GM12891 (cell line): ENCODE measurements at places on chromosomes 16 and 17.
A peak's percentile ranks its signal among the peaks of the same experiment; 100 is the strongest.

GRCh38 chr17:36899250-36900159 is 37.8 kb upstream of the LHX1 start:
- DNase-seq = no peak

GRCh38 chr16:22674832-22675191 is 139.2 kb upstream of the HS3ST2 start:
- no peak for DNase-seq

GRCh38 chr17:61412860-61413660 is 13.4 kb downstream of the TBX2 start:
- DNase-seq = no peak

DNA sequence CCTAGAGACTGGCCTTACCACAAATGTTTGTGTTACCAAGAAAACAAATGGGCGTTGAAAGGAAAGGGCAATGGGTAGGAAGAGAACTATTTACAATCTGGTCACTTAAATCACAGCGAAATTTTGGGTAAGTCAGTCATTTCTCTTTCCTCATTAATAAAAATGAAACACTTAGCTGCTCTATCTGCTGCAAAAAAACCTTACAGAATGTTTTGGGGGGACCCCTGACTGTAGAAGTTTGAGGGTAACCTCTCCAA is 742 bp upstream of the NUTF2 start:
- DNase-seq = no peak

DNA sequence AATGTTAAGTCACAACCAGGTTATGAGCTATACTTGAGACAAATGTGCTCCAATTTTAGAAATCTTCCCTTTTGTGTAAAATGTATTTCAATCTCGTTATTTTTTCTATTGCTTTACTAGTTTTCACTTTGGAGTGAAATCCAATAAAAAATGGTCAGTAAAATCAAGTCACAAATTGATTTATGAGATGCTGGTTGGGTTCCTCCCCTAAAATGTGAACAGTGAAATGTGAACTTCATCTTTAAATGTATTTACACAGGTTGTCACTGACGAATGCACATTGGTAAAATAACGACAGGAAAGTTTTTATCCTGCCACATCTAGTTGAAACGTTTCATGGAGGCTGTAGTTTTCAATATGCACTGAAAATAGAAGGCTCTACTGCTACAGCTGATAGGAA is 55.5 kb downstream of the COX10 start:
- no peak for DNase-seq

- DNase-seq = no peak
Measured at GRCh38 chr17:72308744-72309385, 188.0 kb downstream of the SOX9 start.

GRCh38 chr16:25093208-25094061 is 18.1 kb upstream of the LCMT1 start:
- no peak for DNase-seq

- DNase-seq = no peak
Measured at GRCh38 chr17:5770441-5771270, 186.3 kb upstream of the NLRP1 start.

GRCh38 chr16:21610006-21610544 is 10.7 kb downstream of the METTL9 start:
- DNase-seq = no peak

GRCh38 chr17:76540381-76541300 is 797 bp downstream of the PRCD start:
- peak; percentile 70 for DNase-seq

DNA sequence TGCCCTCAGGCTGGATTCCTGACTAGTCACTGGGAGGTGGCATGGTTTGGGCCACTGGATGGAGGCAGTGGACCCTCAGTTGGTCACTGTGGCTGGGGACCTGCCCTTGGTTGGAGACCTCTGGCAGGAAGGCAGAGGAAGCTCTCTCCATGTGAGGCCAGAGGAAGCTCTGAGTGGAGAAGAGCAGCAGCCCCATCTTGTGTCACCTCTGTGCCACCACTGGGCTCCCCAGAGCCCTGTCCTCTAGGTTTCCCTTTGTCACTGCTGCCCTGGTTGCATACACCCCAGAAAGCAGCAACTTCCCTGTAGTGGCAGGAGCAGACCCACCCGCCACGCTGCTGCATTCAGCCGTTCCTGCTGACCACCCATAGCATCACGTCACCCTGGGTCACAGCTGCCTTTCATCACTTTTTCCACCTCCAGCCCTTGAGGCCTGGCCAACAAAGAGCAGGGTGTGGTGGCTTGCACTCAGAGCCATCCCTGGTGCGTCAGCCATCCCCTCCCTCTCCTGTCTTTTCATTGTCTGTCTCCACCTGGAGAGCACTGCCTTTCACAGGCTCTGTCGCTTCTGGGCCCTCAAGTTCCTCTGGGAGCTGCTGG is 11.9 kb downstream of the CTRL start:
- no peak for DNase-seq

DNA sequence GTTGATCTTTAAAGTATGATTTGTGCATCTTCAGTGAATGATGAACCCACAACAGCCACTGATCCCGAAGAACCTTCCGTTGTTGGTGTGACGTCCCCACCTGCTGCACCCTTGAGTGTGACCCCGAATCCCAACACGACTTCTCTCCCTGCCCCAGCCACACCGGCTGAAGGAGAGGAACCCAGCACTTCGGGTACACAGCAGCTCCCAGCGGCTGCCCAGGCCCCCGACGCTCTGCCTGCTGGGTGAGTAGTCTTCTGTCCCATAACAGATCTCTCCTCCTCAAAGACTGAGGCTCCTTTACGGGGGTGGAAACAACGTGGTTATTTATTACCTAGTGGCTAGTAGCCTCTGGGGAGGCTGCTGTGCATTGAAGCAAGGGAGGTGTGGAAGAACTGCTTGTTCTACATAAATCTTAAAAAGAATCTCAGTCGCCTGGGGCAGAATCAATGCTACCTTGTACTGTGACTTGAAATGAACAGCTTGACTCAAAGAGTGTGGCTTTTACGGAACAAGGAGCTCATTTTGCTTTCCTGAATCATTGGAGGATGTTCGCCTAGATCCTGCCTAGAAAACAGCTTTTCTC is 63.0 kb upstream of the CLEC18A start:
- no peak for DNase-seq

GRCh38 chr17:66466840-66467367 is 164.5 kb downstream of the PRKCA start:
- no peak for DNase-seq

- no peak for DNase-seq
Measured at GRCh38 chr16:15636392-15636873, 6.5 kb downstream of the MARF1 start.

- no peak for DNase-seq
Measured at GRCh38 chr17:72646176-72646575, 446.3 kb downstream of the SLC39A11 start.

- DNase-seq = no peak
Measured at GRCh38 chr16:71775949-71776348, 32.7 kb downstream of the AP1G1 start.

DNA sequence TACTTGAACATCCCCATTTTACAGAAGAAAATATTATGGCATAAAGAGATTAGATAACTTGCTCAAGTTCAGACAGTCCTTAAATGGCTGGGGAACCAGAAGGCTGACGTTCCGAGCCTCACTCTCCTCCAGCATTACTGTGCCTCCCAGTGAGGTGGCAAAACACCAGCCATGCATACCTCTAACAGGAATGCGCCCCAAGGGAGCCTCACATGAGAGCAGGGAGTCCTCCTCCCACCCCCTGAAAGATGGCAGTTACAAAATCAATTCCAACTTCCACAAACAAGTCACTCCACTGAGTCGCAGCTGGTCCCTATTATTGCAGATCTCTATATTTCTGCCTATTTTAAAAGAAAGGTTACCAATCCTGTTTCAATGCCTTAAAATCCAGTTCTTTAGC is 55.5 kb downstream of the ANKFY1 start:
- no peak for DNase-seq

DNA sequence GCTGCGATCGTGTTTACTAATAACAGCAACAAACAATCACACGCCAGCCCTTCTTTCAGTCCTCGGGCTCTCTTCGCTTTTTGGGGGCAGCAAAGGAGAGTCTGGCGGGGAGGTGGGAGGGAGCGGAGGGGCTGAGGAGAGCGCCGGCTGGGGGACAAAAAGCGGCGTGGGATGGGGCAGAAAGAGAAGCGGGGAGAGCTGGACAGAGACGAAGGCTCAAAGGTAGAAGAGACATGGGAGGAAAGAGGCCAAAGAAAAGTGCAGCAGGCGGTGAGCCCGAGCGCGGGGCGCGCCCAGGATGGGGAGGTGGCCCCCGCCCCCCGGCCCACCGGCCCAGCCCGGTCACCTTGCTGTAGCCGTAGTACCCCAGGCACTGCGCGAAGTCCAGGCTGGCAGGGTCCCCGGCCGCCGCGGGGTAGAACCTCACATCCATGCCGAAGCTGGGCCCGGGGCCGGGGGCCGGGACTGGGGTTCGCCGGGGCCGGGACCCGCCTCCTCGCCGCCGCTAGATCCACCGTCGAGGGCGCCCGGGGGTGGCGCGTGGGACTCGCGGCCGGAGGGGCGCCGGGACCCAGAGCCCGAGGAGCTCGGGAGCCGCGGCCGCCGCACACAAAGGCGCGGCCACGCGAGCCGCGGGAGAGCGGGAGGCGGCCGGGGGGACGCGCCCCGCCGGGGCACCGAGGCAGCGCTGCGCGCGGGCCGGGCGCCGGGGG is 496 bp downstream of the TOX3 start:
- DNase-seq = peak; percentile 5

GRCh38 chr17:40862985-40863733 is 3.9 kb downstream of the KRT12 start:
- DNase-seq = peak; percentile 5

- no peak for DNase-seq
Measured at GRCh38 chr17:82377924-82378740, 6.6 kb downstream of the UTS2R start.

DNA sequence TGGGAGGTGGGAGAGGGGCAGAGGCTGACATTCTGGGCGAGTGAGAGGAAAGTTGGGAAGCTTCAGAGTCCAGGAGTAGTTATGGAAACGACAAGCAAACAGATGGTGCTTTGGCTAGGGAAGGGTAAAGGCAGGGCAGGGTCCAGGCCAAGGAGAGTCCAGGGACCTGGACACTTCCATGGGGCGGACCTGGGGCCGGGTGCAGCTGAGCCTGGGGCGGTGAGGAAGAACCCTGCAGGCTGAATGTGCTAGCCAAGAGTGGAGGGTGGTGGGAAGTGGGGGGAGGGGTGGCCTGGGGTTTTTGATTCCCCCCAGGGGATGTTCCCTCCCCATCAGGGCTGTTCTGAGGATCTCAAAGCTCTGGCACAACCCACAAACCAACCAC is 2.6 kb downstream of the PPP1R9B start:
- DNase-seq = no peak

DNA sequence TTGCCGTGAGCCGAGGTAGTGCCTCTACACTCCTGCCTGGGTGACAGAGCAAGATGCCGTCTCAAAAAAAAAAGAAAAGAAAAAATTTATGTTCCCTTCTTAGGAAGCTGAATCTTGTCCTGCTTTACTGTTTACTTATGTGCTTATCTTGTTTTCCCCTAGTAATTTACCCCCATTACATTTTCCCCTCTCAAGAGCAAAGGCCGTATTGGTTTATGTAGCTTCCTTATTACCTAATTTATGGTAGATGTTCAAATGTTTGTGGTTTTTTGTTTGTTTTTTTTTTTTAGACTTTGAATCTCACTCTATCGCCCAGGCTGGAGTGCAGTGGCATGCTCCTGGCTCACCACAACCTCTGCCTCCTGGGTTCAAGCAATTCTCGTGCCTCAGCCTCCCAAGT is 10.3 kb upstream of the SLC52A1 start:
- DNase-seq = no peak

GRCh38 chr16:64617836-64618476 is 503.9 kb downstream of the CDH11 start:
- no peak for DNase-seq

GRCh38 chr16:75062135-75062975 is 54.2 kb downstream of the LDHD start:
- DNase-seq = no peak

DNA sequence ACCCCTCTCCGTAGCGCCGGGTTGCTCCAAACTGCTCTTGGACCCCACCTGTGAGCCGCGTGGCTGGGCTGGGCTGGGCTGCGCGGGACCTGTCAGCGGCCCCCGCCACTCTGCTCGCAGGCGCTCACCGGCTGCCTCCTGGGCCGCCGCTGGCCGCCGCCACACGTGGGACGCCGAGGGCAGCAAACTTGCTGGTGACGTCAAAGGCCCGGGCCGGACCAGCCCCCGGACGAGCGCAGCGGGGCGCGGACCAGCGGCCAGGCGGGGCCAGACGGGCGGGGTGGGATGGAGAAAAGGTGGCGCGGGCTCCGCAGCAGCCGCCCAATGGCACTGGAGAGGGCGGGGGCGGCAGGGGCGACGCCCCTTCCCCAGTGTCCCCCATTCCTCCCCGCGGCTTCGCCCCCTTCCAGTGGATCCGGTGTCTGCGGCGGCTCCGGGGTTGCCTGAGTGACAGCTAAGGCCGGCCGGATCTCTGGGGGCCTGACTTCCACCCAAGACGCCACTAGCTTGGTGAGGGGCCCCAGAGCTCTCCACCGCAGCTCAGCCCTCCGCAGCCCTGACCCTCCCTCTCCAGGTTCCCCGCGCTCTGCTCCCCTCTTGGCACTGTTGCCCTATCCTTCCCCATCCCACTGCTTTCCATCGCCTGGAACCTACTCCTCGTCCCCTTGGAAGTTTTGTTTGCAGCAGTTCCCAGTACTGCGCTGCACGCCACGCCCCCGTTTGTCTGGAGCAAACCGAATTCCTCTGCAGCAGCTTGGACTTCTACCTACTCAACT is at the start of gene HS3ST3A1:
Gene HS3ST3A1, minus strand, starts transcription at position 154 of the 776 bp plus-strand sequence. CDS start 800 bp downstream, outside the sequence.
- peak; percentile 8 for DNase-seq

DNA sequence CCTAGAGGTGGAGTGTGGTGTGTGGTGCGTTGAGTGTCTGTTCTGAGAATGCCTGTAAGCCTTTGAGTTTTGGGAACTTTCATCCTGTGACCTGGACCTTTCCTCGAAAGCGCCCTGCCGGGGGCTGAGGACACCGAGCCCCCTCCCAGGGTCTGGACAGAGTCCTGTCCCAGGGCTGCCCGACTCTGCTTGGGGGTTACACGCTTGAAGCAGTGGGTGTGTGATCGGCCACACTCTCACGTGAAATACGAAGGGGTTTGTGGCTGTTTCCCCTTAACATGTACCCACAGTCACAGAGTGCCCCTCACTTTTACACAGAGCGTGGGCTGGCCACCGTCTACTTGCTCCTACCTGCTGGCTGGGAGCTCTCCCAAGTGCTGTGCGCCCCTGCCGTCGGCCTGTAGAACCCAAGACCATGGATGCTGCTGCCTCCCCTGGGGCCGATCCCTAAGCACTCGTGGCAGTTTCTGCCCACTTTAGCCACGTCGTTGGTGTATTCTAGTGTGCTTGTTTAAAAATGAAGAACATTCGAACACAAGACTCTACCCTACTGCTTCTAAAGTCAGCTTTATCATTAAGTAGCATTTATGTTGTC is 6.8 kb downstream of the ZNF750 start:
- DNase-seq = no peak
